Activated CD4-positive, CD25-positive, alpha-beta regulatory T cell treated with anti-CD3 and anti-CD28 coated beads, Interleukin-2, amount 50 U/mL, for 24 hours (primary cell): ENCODE measurements at places on chromosomes 3 and 15.
A peak's percentile ranks its signal among the peaks of the same experiment; 100 is the strongest.

- ATAC-seq: no peak
These were observed 954 bp upstream of the MAPKBP1 start for GRCh38 chr15:41773332-41773728.

GRCh38 chr3:71172189-71172588, 411.3 kb downstream of the FOXP1 start:
- ATAC-seq: no peak

DNA sequence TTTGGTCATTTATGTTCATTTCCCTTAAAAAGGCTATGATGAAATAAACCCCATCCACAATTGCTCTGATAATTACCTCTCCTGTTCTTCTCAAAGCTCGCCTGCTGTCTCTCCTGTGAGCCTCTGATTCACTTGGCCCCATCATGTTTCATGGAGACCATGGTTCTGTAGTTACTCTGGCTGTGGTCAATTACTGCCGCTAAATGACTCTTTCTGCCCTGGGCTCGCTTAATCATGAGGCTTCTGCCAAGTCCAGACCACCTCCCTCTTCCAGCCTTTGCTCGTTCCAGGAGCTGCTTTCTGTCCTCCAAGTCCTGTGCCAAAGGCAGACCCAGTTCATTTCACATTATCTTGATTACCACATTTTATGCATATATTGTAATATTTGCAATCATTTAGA, 91.9 kb downstream of the THSD4 start:
- ATAC-seq: no peak

GRCh38 chr3:117165601-117166051, 456.0 kb downstream of the TUSC7 start:
- ATAC-seq: no peak

DNA sequence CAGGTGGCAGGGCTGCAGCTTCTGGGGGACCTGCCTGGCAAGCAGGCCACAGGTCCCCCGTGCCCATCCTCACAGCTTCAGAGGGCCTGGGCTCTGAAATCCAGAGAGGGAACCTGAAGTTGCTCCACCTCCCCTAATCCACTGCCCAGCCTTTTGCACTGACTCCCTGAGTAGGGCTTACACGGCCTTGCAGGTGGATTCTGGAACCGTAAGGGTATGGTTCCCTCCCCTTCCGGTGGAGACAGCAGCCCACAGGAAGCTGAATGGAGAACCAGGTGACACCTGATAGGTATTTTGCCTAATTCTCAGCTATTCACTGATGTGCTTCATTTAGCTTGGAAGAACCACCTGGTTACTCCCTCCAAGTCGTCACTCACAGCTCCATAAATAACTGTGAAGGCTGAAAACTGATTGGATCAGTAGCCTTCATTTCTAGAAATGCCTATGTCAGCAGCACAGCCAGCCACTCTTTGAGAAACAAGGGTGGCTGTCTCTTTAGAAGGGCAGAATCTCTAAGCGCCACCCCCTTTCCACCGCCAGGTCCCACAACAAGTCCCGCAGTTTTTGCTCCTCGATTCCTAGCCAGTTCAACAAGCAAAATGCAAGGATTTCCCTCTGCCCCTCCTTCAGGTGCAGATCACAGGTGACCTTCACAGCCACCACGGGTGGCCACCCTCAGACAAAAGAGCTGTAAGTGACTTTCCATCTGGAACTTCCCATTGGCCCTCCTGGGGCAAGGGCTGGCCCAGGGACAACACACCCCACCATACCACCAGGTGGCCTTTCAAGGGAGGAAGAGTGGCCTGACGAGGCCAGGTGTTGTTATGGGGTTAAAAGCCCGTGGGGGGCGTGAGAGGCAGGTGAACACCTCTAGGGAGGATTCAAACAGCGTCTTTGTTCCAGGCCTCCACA, 112.9 kb downstream of the SEC22A start:
- ATAC-seq: no peak

DNA sequence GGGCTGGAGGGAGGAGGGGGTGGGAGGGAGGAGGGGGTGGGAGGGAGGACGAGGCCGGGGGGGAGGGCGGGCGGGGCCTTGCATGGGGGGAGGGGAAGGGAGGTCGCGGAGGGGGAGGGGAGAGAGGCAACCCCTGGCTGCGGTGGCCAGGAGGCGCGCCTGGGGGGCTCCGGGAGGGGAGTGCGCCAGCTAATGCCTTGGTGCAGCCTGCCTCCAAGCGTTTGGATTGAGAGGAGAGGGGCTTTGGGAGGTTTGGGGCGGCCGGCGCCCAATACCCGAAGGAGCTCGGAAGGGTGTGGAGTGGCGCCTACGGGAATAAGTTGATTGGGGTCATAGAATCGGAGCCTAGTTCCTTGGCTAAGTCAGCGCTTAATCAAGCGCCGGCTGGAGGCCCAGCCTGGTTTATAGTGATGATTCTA, 557 bp downstream of the TFG start:
- no peak for ATAC-seq

GRCh38 chr15:57156210-57156884, 220.0 kb upstream of the CGNL1 start:
- no peak for ATAC-seq

DNA sequence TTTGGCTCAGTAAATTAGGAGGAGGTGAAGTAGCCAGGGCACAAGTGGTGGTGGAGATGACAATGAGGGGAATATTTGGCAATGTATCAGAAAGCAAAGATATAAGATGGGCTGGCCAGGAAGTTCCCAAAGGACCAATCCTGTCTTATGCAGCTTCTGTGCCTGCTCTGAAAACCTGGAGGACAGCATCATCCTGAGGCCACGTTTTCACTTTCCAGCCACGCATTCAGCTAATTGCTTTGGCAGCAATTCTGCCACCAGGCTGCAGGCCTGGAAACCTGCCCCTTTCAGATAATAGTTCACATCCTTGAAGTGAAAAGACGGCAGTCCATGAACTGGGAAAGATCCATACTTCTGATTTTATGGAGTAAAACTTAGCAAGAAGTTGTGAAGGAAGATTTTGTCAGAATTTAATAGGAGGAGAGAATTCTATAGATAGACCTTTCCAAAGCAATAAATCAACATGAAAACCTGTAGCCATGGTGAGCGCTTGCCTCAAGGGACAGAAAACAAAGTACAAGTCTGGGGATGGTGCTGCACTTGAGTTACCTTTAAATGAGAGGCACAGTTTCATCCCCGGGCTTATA, 682.5 kb downstream of the GRM7 start:
- no peak for ATAC-seq

DNA sequence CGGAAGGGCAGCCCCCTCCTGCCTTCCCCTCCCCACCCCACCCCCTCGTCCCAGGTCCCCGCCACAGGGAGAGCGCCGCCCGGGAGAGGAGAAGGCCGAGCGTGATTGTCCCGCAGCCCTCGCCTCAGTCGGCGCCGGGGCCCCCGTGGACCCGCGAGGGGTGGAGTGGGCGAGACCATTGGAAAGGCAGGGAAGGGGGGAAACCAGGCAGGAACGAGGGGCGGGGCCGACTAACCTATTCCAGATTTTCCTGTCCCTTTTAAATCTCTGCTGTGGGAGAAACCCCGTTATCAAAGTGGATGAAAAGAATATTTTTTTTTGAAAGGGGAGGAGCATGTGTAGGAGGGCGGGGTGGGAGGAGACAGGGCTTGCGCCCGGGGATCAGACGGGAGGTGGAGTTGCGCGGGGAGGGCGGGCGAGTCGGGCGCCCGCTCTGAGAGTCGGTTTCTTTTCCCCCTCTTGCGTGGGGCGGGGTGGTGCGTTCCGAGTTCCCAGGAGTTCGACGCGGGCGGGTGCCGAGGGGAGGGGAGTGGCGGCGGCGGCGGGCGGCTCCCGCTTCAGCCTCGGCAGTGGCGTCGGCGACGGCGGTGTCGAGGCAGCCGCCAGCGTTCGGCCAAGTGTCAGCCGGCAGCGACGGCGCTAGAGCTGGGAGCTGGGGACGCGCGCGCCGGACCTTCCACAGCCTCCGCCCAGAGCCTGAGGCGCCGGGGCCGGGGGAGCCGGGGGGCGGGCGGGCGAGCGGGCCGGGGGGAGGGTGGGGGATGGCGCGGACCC, at the start of gene NECTIN3:
NECTIN3 (plus strand) TSS at position 560 of the 774 bp plus-strand sequence; CDS start at position 762, 202 bp downstream.
- ATAC-seq: peak; percentile 89

DNA sequence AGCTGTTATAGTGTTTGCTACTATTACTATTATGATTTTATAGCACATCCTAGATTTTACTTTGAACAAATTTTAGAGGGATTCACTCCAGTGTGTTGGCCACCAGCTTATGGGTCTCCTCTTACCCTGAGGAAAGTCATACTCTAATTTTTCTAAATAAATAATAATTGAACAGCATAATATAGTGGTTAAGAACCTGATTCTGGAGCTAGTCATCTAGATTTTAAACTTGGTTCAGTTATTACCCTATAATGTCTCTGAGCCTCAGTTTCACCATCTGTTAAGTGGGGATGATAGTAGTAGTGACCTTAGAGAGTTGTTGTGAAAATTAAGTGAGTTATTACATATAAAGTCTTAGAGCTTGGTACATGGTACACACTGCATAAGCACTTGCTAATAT, 30.7 kb upstream of the TOPAZ1 start:
- no peak for ATAC-seq

GRCh38 chr15:63906266-63906584, 72.5 kb upstream of the HERC1 start:
- ATAC-seq: no peak

- ATAC-seq: no peak
These were observed 96.0 kb downstream of the VPS8 start for GRCh38 chr3:184907681-184908649.

GRCh38 chr3:104101736-104102135, 1265.0 kb upstream of the ALCAM start:
- no peak for ATAC-seq

- no peak for ATAC-seq
These were observed 41.8 kb upstream of the ST6GAL1 start for GRCh38 chr3:186888569-186888968.

- ATAC-seq: no peak
These were observed 66.8 kb downstream of the GALK2 start for GRCh38 chr15:49236869-49237268.

DNA sequence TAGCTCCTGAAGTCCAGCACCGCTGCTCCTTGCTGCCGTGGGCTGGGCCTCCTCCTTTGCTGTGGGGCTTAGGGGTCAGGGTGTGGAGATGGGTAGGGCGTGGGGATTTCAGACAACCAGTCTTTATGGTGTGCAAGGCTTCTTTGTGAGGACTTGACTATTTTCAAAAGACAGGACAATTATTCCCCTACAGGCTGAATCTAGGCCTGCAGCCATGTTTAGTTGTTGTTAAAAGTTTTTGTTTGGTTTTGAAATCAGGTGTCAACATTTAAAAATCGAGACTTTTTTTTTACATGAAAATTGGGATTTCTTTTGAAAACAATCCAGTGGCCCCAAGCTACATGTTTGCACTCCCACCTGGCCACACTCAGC, 10.6 kb downstream of the RPL32 start:
- no peak for ATAC-seq

- no peak for ATAC-seq
These were observed 233.4 kb downstream of the LSAMP start for GRCh38 chr3:116211901-116212300.

DNA sequence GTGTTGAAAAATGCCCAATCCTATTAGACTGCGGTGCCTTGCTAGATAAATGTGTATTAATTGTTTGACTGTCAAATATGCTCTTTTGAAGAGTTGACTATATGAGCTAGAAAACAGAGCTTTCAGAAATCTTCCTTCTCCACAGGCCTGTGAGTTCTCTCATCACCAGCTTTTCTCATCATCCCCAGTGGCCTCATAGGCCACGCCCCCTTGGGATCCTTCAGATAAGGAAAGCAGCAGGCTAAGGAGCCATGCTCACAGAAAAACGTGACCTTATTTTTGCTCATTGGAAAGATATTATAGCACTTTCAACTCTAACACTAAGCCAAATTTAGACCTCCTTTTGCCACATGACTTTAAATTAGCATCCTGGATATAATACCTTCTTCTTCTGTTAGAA, 514.4 kb upstream of the ARRDC4 start:
- ATAC-seq: no peak

GRCh38 chr3:186732169-186732766, 15.1 kb downstream of the KNG1 start:
- ATAC-seq: peak; percentile 48

- no peak for ATAC-seq
These were observed 57.2 kb downstream of the OXNAD1 start for GRCh38 chr3:16322189-16322588.

- no peak for ATAC-seq
These were observed 3.6 kb upstream of the ECE2 start for GRCh38 chr3:184272269-184272668.

- ATAC-seq: no peak
These were observed 33.7 kb downstream of the HGD start for GRCh38 chr3:120648290-120648689.

GRCh38 chr3:100695696-100696095, 13.6 kb upstream of the TFG start:
- no peak for ATAC-seq

DNA sequence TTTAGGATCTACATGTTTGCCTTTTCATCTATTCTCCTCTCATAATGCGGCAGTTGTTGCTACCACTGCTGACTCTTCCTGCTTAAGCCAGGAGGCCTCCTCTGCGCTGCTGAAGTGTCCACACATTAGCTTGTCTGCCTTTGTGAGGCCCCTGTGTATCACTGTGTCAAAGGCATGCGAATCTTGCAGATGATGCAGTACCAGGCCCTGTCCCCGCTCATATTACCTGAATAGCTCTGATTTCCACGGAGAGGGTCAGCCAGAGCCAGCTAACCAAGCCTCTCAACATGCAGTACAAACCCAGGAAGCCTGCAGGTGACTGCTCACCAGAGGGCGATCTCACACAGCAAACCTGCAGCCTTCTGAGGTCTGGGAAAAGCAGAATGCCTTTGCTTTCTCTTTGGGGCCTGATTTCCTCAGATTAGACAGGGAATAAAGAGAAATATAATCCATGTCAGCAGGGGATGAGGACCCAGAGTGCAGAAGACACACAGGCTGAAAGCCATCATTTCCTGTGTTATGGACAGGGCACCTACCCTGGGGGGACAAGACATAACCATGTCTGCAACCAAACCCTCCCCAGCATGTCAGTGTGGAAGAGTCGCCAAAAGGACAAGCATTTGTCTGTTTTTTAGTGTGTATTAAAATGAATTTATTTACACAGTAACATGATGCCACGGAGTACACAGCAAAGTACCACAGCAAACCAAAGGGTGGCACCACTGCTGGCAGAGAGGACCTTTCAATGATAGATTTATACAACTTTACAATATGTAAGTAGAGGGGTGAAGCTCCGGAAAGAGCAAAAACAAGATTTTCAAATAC, 36.8 kb upstream of the TSPAN3 start:
- ATAC-seq: peak; percentile 30

- ATAC-seq: no peak
These were observed 406.5 kb upstream of the ARHGEF26 start for GRCh38 chr3:153714588-153715290.

DNA sequence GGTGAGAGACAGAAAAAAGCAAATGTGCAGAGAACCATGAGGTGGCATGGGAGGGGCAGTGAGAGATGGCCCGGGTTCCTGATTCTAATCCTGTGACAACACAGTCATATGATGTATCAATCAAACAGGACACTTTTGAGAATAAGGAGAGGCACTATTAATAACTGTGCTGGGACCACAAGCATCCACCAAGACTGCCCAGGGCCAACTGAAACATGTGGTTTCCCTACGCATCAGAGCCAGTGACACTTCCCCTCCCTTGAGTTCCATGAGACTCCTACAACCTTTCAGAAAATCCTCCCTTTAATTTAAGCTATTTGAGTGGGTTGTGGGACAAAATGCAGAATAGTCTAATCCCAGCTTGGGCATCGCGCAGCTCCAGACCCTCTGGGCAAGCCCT, 17.4 kb downstream of the SH3BP5 start:
- ATAC-seq: no peak

- no peak for ATAC-seq
These were observed 349.9 kb upstream of the TGFBR2 start for GRCh38 chr3:30256474-30256873.

- ATAC-seq: no peak
These were observed 120.1 kb upstream of the THBS1 start for GRCh38 chr15:39460748-39461147.
